CD4-positive, alpha-beta T cell treated with Interleukin-6 for 4 hours (primary cell): ENCODE measurements at places on chromosomes 1 and 21.

DNA sequence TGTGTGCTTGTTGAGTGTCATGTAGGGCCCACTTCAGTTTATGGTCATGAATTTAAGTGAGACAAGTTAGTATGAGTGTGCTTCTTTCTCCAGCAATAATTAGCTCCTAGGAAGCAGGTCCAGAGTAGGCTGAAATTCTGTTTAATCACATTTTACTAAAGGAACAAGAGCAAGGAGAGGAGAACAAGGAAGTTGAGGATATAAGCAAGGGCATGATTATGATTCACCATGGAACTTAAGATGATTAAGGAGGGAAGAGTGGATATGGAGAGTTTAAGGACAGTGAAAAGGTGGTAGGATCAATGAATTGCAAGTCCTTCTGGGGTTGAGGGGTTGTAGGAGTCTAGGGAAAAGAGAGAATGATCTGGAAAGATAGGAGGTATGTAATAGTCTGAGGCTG lies 3.1 kb upstream of the DIPK1A start:
- no peak for DNase-seq

GRCh38 chr21:42527127-42527488 lies 13.5 kb downstream of the SLC37A1 start:
- no peak for DNase-seq

GRCh38 chr1:154541231-154541630 lies 17.2 kb downstream of the UBE2Q1 start:
- no peak for DNase-seq

GRCh38 chr1:35539824-35540261 lies 17.4 kb downstream of the KIAA0319L start:
- DNase-seq, result no peak

DNA sequence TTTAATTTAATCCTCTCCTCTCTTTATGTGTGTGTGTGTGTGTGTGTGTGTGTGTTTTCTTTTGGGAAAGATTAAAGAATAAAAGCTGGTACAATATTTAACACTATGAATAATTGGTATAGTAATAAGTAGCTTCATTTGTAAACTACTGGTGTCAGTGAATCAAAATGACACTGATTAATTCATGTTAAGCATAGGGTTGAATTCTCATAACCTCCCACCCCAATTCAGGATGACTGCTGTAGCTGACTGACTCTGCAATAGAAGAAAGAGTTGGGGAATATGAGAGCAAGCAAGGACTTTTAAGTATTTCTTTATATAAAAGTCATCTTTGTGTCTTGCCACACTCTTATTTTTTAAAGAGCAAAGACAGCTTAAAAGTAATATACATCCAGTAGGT lies 13.1 kb downstream of the SLC30A7 start:
- no peak for DNase-seq

DNA sequence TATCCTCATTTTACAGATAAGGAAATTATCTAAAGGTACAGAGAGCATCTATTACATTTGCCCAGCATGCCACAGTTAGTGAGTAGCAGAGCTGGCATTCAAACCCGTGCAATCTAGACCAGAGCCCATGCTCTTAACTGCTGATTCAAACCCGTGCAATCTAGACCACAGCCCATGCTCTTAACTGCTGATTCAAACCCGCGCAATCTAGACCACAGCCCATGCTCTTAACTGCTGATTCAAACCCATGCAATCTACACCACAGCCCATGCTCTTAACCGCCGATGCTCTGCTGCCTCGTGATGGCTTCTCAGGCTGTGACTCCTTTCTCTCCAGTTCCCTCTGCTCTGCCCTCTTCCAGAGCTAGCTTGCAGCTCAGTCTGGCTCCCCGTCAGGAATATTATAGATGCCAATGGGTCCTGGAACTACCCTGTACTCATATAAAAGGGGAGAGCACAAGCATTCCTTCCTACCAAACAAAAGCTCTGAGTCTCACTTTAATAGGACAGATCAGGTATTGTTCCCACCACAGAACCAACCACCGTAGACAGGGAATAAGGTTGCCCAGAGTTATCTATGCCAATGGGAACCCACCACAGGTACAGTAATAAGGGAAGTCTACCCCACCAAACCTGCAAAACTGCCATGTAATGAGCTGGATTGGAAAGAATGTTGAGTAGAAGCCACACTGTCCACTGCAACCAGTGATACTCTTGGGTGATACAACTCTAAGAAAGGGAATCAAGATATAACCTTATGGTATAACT lies 78.4 kb downstream of the SMYD3 start:
- DNase-seq, result no peak

- DNase-seq, result no peak
These were observed 71.9 kb downstream of the CEP350 start for GRCh38 chr1:180026556-180026955.

DNA sequence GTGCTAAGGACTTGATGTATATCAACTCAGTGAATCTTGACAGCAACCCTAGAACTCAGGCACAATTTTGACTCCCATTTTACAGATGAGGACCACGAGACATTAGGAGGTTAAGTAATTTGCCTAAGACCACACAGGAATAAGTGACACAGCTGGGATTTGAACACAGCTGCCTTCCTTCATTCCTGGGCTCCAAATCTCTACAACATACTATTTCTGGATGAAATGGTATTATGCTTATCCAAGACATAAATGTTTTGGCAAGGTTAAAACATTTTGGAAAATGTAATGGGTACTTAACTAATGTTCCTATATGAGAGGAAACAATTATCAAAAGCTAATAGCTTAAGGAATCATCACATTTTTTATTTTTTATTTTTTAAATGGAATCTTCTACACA lies 4.8 kb downstream of the CLDN8 start:
- DNase-seq, result no peak

DNA sequence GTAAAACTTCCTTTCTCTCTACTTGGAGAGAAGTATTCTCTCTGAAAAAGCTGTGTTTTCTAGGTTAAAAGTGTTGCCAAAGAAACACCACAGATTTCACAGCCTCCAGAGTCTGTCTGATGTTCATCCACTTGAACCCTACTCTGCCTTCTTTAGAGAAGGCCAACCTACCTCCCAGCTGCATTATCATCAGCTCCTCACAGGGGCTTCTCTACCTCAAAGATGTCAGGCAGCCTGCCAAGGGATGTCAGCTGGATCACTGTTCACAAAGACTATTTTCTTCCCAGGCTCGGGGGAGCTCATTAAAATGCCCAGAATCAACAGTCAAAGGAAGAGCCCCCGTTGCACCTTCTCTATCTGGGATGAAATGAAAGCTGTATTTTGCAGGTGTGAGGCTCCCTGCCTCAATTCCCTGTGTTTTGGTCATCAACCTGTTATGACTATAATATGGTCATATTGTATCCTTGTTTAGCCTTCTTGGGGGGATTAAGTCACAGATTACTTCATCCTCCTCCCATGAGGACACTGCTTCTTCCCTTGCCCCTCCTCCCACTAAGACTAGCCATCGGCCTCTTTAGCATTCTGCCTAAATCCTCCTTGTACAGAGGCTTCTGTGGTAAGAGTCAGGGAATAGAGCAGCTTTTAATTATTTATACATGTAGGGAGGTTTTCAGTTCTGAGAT lies 25.7 kb downstream of the ANGPTL7 start:
- no peak for DNase-seq

GRCh38 chr1:244104309-244105060 lies 53.4 kb downstream of the ZBTB18 start:
- DNase-seq, result no peak

GRCh38 chr1:164756741-164757140 lies 197.8 kb downstream of the PBX1 start:
- DNase-seq, result no peak

DNA sequence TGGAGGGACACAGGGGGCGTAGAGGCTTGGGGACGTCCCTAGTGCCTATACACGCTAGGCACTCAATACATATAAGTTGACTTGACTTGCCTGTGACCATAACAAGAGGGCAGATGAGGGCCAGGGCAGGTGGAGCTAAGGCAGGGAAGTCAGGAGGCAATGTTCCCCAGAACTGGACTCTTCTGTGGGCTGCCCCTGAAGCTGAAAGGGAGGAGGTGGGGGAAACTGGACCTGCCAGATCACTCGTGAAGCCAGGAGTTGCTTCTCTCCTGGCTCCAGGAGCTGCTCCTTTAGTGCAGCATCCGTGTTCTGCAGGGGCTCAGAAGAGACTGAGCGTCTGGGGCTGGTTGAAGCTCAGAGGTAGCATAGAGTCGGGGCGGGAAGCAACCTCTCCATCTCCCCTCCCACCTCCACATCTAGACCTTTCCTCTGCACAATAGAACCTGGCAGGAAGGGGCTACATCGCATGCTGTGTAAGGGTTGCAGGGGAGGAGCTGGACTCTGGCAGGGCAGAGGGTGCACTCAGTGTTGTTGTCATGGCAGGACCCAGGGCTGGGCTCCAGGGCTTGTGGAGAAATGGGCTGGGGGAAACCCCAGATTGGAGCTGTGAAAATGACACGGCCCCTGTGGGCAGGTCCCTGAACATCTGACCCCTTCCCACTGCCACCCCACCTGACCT lies 2.9 kb upstream of the SEMA4A start:
- no peak for DNase-seq
